ENCODE measurements at places on chromosomes 1 and 21.

DNA sequence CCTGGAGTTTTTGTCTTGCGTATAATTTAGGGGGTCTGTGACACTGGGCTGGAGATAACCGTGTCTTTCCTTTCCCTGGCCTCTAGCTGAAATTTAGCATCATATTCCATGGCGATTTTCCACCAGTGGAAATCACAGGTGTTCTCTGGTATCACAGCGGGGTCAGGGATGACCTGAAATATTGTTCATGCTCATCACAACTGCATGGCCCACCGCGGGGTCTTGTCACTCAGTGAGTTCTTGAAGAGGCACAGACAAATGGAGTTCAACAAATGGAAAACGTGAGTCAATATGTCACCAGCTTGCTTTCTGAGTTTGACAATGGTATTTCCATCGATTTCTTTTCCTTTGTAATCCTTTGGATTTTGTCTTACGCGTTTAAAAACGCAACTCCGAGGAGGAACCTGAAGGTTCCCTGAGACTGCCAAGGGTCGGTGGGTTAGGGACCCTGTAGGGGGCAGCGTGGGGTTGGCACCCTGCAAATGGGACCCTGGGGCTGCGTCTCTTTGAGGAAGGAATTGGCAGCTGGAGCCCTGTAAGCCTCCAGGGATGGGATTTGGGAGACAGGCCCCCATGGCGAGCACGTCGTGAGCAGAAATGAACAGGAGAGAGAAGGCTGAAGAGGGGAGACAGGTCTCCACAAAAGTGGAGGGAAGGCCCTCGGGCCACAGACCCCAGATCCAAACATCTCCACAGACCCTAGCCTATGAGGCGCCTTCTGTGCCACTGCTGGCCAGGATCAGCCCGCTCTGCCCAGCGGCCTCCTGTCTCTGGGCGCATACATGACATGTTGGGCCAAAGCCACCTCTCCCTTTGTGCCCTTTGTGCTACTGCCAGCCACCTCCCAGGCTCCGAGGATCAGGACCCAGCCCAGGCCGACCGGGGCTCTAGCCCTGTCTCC is 32.1 kb upstream of the RUNX3 start:
- no peak for DNase-seq

DNA sequence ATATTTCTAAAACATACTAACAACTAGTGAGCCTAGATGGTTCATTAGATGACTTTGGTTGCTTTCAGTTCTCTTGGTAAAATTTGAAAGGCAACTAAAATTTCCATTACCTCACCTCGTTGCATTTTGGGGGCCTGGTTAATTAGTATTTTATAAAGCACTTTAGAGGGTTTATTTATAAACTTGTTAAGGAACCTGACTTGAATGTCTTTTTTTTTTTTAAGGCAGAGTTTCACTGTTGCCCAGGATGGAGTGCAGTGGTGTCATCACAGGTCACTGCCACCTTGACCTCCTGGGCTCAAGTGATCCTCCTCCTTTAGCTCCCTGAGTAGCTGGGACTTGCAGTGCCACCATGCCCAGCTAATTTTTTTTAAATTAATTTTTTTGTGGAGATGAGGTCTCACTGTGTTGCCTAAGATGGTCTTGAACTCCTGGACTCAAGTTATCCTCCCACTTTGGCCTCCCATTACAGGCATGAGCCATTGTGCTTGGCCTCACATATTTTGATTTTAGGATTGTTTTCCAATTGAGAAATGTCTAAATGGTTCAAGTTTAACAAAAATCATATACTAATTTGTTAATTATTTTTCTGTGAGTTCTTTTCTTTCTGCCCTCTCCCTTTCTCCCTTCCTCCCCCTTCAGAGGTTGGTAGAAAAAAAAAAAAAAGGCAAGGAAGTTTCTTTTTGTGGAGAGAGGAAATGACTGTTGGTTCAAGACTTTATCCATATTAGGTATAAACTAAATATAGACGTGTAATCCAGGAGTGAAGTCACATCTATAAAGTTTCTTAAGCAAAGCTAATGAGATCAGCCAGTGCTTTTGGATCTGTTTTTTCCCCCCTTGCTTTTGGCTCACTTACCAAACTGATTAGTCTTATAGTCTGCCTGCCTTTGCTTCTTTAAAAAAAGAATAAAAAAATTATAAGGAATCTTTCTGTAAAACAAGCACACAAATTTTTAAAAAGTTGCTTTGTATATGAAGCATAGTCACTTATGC is 24.7 kb downstream of the CLIC4 start:
- no peak for DNase-seq

GRCh38 chr1:240649733-240650721 is 38.1 kb upstream of the GREM2 start:
- no peak for DNase-seq

GRCh38 chr1:1164701-1165451 is 8.8 kb upstream of the TTLL10 start:
- DNase-seq: no peak

DNA sequence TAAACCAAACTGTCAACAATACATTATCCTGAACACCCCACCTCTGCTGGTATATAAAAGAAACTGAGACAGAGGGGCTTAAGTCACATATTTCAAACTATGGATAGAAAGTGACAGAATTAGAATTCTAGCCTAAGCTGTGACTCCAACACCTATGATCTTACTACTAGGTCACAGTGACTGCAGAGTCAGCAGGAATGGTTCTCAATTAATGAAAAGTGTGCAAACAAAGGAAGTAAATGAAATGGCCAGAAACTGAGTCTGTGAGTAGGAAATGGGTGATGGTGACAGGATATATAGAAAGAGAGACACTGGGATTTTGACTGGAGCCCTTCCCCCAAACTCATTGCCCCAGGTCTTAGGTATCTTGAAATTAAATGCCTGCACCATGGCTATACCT is 38.7 kb upstream of the SDC3 start:
- no peak for DNase-seq

GRCh38 chr1:54471588-54471987 is 65.4 kb upstream of the SSBP3 start:
- DNase-seq: no peak

- DNase-seq: no peak
Observed at GRCh38 chr1:183218971-183219615, 33.0 kb downstream of the LAMC2 start.

GRCh38 chr1:154780541-154780940 is 89.5 kb downstream of the KCNN3 start:
- no peak for DNase-seq

DNA sequence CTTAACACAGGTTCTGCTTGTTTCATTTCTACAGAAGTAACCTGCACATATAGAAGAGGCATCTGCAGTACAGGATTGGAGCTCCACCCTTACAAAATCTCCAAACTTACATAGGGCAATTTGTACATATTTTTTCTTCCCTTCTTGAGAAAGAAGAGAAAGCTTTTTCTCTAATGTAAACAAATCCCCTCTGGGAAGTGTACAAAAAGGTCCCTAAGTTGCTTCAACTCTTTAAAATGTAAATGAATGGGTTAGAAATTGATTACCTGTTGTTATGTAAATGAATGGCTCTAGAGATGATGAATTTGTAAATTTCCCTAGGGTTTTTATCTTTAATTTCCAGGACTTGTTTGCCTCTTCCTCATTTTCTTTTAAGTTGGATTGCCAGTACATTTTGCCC is 1183.7 kb downstream of the MRPL39 start:
- no peak for DNase-seq

GRCh38 chr21:31088474-31088751 is 50.1 kb upstream of the KRTAP19-8 start:
- no peak for DNase-seq

- no peak for DNase-seq
Observed at GRCh38 chr1:40930174-40930964, 49.1 kb upstream of the CTPS1 start.

GRCh38 chr1:156747742-156748669 is 3.5 kb downstream of the HDGF start:
- no peak for DNase-seq

DNA sequence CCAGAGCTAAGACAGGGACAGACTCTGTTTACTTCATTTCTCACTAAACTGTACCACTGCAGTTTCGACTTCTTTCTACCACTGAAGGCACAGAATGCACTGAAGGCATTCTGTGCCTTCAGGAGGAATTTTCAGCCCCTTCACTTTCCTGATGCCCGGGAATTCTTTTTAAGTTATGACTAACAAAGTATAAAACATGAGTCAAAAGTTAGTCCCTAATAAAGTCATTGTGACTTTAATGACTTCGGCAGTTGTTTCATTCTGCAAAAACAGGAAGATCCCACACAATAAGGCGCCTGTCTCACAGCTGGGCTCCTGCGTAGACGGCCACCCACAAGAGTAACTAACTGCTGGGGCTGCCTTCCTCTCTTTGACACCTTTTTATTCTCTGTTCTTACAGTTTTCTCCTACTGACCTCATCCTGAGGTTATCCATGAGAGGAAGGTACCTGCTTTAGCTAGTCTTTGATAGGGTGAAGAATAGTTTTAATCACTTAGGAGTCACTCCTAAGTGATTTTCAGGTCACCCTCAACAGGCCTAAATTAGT is 183.9 kb upstream of the SGIP1 start:
- DNase-seq: no peak

DNA sequence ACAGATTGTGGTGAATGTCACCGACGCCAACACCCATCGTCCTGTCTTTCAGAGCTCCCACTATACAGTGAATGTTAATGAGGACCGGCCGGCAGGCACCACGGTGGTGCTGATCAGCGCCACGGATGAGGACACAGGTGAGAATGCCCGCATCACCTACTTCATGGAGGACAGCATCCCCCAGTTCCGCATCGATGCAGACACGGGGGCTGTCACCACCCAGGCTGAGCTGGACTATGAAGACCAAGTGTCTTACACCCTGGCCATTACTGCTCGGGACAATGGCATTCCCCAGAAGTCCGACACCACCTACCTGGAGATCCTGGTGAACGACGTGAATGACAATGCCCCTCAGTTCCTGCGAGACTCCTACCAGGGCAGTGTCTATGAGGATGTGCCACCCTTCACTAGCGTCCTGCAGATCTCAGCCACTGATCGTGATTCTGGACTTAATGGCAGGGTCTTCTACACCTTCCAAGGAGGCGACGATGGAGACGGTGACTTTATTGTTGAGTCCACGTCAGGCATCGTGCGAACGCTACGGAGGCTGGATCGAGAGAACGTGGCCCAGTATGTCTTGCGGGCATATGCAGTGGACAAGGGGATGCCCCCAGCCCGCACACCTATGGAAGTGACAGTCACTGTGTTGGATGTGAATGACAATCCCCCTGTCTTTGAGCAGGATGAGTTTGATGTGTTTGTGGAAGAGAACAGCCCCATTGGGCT is 3.0 kb downstream of the CELSR2 start:
- no peak for DNase-seq

DNA sequence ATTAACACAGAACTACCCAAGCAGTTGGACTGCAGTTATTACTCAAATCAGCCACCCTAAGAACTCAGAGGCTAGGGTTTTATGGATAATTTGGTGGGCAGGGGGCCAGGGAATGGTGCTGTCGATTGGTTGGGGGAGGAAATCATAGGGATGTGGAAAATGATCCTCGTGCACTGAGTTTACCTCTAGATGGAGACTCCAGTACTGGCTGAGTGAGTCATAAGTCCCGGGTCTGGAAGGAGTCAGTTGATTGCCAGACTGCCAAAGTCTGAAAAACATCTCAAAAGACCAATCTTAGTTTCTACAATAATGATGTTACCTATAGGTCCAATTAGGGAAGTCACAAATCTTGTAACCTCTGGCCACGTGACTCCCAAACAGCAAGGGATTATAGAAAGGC is 257.5 kb upstream of the PRMT6 start:
- DNase-seq: no peak

DNA sequence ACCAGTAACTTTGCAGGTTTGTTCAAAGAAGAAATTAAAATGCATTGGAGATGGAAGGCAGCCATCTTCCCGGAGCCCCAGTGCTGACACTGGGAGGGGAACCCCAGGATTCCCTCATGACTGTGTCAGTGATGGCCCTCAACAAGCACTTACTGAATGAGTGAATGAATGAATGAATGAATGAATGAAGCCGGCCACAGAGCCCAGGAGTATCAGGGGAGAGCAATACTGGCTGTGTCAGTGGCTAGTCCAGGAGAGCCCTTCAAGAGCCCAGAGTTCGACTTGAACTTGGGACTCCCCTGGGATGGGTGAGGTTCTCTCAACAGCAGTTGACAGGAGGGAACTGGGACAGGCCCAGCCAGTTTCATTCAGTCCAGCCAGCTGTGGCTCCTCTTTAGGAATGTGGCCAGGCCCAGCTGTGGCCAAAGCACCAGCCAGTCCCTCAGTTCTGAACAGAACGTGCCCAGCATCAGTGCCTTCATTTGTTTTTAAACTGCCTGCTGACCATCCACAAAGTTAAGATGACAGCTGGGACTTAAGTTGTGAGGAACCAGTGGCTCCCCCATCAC is 9.2 kb upstream of the ERG start:
- DNase-seq: no peak

DNA sequence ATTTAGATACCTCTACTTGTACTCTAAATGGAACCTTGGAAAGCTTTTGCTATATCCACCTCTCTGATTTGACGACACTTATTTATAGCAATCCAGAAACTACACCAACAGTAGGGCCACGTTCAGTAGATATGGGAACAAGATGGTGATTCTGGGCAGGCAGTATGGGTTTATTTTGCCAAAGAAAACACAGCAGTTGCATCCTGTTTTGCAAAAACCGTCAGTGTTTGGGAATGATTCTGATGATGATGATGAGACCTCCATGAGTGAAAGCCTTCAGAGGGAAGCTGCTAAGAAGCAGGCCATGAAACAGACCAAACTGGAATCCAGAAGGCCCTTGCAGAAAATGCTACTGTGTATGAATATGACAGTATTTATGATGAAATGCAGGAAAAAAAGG is 41.5 kb upstream of the NEXN start:
- DNase-seq: no peak

DNA sequence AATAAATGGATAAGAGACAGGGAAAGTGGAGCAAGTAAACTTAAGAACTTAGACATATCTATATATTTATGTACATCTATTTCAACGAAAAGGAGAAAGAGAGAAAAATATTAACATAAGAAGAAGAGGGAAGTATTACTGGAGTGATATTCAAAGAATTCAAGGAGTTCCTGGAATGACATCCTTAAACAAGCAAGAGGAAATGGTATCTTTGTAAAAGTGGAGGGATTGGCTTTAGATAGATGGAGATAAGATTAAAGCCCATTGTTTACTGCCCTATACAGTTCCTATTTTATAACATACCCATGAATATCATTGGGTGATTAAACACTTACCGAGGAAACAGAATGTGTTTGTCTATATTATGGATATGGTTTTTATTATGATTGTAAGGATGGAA is 1036.3 kb downstream of the TTLL7 start:
- no peak for DNase-seq

- no peak for DNase-seq
Observed at GRCh38 chr1:54253480-54253879, 53.5 kb downstream of the MRPL37 start.

- DNase-seq: no peak
Observed at GRCh38 chr1:2544875-2545640, 11.1 kb upstream of the TNFRSF14 start.

- peak; percentile 22 for DNase-seq
Observed at GRCh38 chr1:150621497-150622302, 7.7 kb downstream of the ENSA start.

GRCh38 chr1:20143734-20144565 is 4.8 kb downstream of the PLA2G2F start:
- DNase-seq: no peak

GRCh38 chr1:162835157-162835899 is 25.6 kb downstream of the CCDC190 start:
- DNase-seq: no peak

GRCh38 chr1:9561429-9561828 is 22.2 kb downstream of the SLC25A33 start:
- no peak for DNase-seq

GRCh38 chr1:204442376-204443259 is 31.0 kb upstream of the PPP1R15B start:
- DNase-seq: no peak

Measured in stimulated activated CD4-positive, alpha-beta T cell treated with anti-CD3 and anti-CD28 coated beads, Interleukin-15, amount 100 ng/mL, for 1 hour (primary cell).